ENCODE measurements at places on chromosomes 5 and 9. TPM values are rescaled to one million over a fixed set of nuclear protein-coding genes. Genes with fewer than 3 reads are reported as not detected.
A peak's percentile ranks its signal among the peaks of the same experiment; 100 is the strongest.

SLCO6A1 gene
- polyA plus RNA-seq = not detected

KIF4B gene
- polyA plus RNA-seq = 0.18 TPM

PCDHB13 gene
- polyA plus RNA-seq = 5.9 TPM

S1PR3 gene
- 48.0 TPM for polyA plus RNA-seq

POU5F2 gene
- not detected for polyA plus RNA-seq

TAF1L gene
- 0.12 TPM for polyA plus RNA-seq

ARL14EPL gene
- not detected for polyA plus RNA-seq

GARNL3 gene
- polyA plus RNA-seq = 13.9 TPM

IL33 gene
- polyA plus RNA-seq = 14.1 TPM

PCDHGA1 gene
- polyA plus RNA-seq = 0.93 TPM

CCDC69 gene
- 4.6 TPM for polyA plus RNA-seq

IRX2 gene
- polyA plus RNA-seq = 27.8 TPM

- peak; percentile 57 for DNase-seq
Observed at GRCh38 chr5:56148453-56148971, 84.6 kb downstream of the ANKRD55 start.

DNA sequence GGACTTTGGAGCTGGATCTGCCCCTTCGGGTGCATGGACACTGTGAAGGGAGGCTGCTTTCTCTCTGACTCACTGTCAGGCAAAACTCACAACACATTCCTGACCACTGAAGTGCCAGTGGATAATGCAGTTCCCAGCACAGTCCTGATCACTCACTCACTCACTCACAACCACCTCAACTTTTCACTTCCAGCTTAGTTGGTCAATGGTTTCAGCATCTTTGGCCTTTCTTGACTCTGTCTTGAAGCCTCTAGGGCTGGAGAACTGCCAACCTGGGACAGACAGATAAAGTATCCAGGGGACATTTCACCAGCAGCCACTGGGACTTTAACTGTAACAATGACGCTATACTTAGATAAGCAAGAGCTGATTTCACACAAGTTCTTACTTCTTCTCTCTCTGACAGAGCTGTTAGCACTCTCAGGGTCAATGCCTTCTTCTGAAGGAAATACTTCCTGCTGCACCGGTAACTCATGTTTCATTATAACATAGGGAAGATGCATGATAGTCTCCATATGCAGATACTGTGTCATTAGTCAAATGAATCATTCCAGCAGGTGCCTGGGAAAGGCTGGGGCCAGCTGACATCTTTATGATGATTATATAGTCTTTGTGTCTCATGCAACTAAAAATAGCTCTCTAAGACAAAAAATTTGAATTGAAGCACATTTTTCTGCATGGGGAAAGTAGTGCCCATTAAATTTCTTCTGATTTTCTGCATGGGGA lies 499.0 kb downstream of the SEMA5A start:
- no peak for DNase-seq

GRCh38 chr9:113625486-113625885 lies 162.0 kb downstream of the RGS3 start:
- no peak for DNase-seq

- no peak for DNase-seq
Observed at GRCh38 chr5:68420476-68421344, 205.2 kb downstream of the PIK3R1 start.

DNA sequence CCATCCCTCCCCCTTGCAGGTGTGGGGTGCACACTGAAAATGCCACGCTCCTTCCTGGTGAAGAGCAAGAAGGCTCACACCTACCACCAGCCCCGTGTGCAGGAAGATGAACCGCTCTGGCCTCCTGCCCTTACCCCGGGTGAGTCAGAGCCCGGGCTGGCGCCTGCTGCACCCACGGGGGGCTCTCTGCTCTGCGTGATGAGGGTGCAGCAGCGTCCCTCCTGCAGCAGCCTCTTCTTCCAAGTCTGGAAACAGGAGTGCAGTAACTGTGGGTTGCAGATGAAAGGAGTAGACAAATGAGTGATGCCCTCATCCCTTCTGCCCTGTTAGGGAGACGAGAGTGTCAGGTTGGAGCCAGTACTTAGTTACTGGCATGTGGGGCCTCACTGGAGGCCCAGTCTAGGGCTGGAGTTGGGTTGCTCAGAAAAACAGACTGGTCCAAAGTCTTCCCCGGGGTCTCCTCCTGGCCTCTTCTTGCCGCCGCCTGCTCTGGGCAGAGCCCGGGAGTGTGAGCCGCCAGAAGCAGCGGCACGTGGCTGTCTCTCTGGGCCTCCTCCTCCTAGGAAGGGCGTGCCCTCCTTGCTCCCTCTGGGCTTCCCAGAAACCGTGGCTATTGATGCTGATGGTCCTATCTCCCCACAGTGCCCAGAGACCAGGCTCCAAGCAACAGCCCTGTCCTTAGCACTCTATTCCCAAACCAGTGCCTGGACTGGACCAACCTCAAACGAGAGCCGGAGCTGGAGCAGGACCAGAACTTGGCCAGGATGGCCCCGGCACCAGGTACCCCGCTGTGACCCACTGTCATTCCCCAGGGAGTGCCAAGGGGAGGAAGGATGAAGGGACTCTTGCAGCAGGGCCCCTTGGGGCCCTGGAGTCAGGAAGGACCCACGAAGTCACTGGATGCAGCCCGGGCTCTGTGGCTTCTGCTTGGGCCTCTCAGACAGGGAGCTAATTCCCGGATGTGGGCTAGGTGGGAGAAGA lies 8.4 kb downstream of the GFI1B start:
- no peak for DNase-seq

DNA sequence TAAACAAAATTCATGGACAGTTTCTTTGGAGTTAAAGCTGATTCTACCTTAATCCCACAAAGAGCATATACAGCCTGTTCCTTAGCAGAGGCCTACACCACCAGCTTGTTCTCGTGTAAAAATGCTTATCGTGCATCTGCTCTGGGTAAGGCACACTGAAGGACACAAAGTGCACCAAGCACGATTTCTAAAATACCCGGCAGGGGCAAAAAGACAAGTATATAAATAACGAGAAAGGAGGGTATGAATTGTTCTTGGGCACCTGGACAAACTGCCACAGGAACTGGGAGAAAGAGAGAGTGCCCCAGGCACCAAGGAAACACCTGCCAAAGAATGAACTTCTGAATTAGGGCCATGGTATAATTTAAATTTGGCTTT lies 25.3 kb downstream of the NSUN2 start:
- DNase-seq = no peak

GRCh38 chr9:91411096-91411771 lies 12.4 kb downstream of the NFIL3 start:
- no peak for DNase-seq

- no peak for DNase-seq
Observed at GRCh38 chr9:86303316-86303975, 21.1 kb upstream of the ISCA1 start.

DNA sequence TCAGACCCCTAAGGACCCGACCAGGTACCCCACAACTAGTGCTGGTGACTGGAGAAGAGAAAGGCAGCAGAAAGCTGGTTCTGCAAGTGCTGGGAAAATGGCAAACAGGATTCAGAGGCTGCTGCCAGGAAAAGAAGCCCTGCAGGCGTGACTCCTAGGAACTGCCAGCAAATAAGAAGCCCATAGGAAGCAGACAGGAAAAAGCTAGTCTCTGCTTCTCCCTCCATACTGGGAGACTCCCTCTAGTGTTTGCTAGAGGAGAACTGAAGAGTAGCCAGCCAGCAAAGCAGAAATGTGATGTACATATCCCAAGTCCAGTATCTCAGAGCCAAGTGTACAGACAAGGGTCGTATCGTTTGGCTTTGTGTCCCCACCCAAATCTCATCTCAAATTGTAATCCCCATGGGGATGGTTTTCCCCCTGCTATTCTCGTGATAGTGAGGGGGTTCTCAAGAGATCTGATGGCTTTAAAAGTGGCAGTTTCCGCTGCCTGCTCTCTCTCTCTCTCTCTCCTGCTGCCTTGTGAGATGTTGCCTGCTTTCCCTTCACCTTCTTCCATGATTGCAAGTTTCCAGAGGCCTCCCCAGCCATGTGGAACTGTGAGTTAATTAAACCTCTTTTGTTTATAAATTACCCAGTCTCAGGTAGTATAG lies 38.1 kb upstream of the TUSC1 start:
- DNase-seq = no peak

DNA sequence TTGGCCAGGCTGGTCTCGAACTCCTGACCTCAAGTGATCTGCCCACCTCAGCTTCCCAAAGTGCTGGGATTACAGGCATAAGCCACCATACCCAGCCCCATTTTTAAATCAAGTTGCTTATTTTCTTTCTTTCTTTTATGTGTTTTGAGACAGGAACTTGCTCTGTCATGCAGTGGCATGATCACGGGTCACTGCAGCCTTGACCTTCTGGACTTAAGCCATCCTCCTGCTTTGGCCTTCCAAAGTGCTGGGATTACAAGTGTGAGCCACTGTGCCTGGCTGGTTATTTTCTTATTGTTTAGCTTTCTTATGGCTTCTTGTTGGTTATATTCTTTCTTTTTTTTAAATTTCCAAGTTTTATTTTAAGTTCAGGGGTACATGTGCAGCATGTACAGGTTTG lies 79.7 kb upstream of the C5orf63 start:
- no peak for DNase-seq

DNA sequence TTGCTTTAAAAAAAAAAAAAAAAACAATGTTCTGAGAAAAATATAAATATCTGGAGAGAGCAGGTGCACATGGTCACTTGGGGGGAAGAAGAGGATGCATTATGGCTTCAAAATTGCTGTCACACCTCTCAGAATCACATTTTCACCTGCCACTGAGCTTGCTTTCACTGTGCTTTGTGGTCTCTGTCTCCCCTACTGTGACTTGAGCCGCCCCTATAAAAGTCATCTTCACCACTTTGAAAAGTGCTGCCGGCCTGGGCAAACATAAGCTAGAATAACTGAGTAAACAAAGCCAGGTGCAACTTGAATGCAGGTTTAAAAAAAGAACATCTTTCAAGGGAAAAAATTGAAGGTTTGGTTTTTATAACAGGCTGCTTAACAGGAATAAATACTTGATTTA lies 368.1 kb upstream of the GRIA1 start:
- DNase-seq = no peak

DNA sequence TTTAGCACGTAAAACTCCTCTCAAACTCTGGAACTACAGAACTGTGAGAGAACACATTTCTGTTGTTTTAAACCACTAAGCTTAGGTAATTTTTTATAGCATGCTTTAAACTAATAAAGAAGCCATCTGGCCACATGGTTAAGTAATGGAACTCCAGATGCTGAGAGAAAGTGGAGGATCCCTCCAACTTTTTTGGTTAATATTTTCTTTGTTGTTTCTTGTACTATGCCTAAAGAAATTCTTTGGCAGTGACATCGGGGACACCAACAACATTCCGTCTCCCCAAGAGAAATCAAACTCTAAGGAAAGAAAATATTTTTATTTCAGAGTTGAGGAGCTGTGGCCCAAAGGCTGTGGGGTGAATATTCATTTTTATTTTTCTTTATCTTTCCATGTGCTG lies 734.8 kb upstream of the CDH9 start:
- no peak for DNase-seq

DNA sequence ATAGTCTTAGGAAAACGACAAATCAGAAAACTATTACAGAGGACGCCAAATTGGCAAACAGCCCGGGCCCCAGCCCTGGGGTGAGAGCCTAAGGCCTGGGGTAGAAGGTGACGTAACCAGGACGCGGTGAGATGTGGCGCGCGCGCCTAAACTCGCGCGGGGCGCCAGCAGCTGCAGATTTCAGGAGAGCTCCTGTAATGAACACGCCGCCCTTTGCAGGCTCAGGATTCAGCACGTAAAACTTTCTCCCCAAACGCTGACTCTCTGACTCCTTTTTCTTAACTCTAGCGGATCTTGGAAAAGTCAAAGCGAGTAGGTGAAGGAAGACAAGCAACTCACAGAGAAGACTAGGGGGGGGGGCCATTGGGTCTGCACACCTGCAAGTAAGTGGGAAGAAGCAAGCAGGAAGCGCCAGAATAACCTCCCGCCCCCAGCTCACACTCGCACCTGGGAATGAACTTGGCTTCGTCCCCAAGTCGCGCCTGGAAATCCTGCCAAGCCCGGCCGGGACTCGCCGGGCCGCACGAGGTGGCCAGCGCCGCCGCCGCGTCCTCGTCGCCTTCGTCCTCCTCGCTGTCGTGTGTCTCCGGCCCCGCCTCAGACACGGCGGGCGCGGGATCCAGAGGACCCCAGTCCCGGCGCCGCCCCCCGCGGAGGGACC lies 822 bp downstream of the RASEF start:
- peak; percentile 46 for DNase-seq

GRCh38 chr5:61850696-61851095 lies 455.3 kb upstream of the KIF2A start:
- no peak for DNase-seq

GRCh38 chr9:125089331-125089730 lies 54.0 kb downstream of the SCAI start:
- DNase-seq = no peak

- DNase-seq = no peak
Observed at GRCh38 chr5:176485176-176485575, 37.0 kb downstream of the FAF2 start.

Data from left renal cortex interstitium (tissue), 4 donors.